DMS79 (cell line): ENCODE measurements at places on chromosomes 5 and 9.

DNA sequence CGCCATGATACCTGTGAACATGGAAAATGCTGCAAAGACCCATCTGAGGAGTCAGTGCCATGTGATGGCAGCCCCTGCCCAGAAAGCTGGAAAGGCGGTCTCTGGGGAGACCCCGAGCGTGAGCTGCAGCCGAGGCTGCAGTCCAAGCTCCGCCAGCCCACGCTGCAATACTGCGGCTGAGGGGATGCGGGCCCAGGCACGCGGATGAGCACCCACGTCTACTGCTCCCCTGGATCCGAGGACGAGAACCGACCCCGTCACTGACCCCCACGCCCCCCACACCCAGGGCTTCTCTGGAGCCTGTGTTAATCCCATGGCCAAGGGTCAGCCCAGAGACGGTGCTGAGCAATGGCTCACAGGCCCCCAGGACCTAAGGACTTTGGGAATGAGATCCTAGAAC lies 32.4 kb downstream of the SLC12A7 start:
- no peak for DNase-seq

- no peak for DNase-seq
Observed at GRCh38 chr9:13603921-13604320, 324.4 kb upstream of the MPDZ start.

DNA sequence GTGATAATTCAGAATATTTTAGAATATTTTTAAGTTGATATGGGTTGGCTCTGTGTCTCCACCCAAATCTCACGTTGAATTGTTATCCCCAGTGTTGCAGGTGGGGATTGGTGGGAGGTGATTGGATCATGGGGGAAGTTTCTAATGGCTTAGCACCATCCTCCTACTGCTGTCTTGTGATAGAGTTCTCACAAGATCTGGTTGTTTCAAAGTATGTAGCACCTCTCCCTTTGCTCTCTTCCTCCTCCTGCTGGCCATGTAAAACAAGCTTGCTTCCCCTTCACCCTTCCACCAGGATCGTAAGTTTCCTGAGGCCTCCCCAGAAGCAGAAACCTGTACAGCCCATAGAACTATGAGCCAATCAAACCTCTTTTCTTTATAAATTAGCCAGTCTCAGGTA lies 214.6 kb upstream of the C9orf72 start:
- no peak for DNase-seq

DNA sequence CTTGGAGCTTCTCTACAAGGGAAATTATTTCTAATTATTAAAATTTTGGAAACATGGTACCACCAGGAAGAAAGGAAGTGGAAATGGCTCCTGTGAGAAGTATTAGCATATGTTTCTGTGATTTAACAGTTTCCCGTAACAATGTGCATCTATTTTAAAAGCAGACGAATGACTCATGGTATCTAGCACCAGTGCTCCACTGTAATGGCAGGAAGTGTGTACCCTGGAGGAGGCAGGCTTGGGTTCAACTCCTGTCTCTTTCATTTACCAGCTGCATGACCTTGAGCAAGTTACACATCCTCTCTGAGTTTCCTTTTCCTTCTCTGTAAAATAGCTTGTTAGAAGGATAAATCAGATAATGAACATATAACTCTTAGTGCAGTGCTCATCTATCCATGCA lies 41.0 kb upstream of the ANGPTL2 start:
- DNase-seq: no peak

GRCh38 chr5:16809395-16810207 lies 126.5 kb downstream of the MYO10 start:
- DNase-seq: no peak

GRCh38 chr5:90135779-90136378 lies 273.7 kb downstream of the CETN3 start:
- DNase-seq: no peak

DNA sequence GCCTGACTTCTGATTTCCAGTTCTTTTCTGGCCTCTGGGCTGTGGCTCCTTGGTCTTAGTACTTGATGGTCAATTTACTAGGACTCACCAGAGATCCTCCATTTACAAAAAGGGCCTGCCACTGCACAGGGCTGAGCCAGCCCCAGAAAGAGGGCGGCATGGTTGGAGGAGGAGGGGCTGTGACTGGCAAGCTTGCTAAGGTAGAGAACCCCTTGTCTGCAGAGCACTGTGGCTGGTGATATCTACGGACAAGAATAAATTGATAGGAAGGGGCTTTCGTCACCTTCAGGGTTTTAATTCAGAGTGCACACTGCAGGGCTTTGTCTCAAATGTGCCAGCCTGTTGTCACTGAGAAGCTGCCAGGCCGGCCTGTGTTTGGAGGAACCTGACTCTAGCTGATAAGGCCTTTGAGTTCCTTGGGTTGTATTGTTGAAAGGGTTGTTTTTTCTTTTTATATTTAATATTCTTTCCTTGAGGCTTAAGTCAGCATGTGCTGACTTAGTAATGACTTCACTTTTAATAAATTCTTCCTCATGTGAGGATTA lies 15.1 kb downstream of the SLC22A5 start:
- DNase-seq: no peak

DNA sequence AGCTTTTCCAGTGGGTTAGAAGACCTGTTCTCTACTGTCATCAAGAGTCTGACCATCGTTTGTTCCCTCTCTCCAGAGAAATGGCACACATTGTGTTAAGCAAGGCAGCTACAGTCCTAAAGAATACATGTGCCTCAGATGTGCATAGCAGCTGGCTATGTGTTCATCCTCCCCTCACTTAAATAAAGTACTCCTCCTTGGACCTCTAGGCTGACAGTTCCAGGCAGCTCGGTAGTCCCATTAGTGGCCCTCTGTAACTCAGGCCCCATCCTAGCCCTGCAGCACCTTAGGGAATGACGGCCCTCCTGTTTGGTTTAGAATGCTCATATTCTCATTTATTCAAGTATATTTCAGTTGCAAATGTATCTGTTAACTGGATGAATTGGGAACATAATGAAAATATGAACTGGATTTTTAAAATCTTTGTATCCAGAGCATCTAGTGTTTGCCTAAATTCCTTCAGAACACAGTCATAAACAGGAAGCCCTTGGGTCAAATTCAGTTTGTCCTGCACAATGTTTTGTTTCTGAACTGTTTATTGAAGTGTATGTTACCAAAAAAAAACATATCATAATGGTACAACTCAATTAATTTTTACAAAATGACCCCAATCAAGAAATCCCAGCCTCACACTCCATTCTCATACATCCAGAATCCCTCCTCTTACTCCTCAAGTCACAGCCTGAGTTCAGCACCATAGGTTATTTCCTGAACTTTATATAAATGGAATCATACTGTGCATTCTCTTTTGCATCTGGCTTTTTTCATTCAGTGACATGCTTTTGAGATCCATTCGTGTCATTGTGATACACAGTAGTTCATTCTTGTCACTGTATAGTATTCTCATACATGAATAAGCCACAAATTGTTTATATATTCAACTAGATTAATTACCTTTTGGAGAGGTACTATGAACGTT lies 1.6 kb upstream of the ASPN start:
- DNase-seq: no peak

DNA sequence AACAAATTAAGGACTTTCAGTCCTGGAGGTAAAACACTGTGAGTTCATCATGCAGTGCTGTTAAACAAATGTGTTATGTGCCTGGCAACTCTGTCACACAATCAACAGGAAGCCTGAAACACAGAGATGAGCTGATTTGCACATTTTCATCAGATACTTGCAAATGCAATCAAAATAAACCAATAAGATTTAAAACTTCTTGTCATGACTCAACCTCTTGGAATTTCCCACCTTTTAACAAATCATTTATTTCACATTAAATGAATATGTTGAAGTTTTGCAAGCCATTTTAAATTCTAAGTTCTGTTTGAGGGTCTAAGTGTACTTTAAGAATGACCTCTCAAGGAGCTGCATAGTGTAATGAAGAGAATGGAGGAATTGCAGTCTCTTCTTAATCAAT lies 64.4 kb downstream of the ANXA1 start:
- no peak for DNase-seq

DNA sequence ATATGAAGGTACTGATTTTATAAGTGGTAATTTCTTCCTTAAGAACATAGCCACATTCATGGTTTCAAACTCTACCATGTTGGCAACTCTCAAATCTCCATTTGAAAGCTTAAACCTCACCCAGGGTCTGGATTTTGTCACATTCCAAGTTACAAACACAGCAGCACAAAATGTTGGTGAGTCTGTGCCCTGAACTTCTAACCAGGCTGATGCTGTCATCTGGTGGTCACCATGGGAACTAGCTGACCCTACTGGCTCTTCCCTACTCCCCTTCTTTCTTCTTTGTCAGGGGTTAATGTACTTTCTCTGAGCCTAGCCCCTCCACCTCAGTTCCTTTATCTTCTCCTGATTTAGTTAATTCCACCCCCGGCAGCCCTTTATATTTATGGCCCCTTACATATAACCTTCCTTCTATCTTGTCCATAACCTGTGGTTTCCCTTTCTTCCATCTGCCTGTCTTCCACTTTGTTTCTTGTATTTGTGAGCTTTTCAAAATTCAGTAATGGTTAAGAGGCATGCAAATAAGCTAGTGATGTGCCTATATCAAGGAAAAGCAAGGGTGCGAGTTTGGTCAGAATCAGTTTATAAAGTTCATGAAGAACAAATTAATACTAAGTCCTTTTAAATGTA lies 35.9 kb downstream of the TGFBR1 start:
- DNase-seq: no peak

GRCh38 chr9:126479515-126479914 lies 134.2 kb upstream of the LMX1B start:
- DNase-seq: no peak

DNA sequence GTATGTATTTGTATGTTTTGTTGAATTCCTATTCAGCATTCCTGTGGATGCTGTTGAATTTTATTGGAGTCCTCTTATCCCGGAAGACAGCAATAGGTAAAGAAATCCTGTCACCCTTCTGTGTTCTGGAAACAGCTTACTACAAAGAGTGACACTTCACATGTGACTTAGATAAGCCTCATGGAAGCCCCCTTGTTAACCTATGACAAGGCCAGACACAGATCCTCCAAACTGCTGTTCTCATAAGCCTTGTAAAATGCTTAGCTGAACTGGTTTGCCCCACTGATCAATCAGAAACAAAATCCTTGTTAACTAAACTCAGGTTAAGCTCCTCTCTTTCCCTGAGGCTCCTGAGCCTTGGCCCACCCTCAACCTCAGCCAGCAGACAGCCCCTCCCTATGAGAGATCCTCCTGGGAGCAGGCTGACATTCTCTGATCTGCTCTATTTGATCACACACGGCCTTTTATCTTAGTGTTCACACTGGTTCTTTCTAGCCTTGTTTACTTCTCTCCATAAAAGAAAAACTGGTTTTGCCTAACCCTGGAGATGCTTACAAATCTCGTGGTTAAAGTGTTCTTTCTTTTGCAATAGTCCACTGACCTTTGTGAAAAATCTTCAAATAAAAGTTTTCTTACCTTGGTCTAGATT lies 29.4 kb upstream of the ATP6V1G1 start:
- no peak for DNase-seq

DNA sequence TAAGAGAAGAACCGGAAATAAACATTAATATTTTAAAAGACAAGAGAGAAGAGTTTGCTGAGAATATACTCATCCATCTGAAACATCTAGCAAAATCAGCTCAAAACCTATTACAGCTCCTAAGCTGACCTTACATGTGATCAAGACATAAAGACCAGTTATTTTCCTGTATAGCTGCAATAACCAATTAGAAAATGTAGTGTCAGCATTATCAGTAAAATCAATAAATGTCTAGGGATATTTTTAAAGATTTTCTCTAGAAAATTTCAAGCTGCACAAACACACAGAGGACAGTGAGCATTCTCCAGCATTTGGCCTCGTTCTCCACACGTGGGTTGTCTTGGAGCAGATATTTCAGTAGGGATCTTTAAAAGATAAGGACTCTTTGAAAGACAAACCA lies 127.6 kb upstream of the CACNA1B start:
- no peak for DNase-seq

DNA sequence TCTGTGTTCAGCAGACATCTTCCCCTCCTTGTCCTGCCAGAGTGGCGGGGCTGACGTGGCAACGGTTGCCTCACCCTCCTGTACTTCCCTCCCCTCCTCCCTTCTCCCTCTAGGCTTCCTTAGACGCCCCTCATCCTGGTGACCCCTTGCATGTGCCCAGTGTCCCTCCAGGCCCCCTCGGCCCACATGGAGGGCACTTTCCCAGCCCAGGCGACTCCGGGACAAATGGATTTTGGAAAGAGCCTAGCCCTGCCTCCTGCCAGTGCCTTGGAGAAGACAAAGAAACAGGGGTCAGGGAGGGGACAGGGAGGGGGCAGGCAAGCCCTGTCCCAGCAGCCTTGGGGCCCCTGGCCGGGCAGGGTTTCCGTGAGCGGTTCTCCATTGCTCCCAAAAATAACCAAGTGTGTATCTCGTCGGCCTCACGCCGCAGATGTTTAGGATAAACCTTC lies 38.3 kb upstream of the NEURL1B start:
- no peak for DNase-seq

GRCh38 chr9:69279084-69279731 lies 45.8 kb upstream of the ENTREP1 start:
- DNase-seq: no peak

DNA sequence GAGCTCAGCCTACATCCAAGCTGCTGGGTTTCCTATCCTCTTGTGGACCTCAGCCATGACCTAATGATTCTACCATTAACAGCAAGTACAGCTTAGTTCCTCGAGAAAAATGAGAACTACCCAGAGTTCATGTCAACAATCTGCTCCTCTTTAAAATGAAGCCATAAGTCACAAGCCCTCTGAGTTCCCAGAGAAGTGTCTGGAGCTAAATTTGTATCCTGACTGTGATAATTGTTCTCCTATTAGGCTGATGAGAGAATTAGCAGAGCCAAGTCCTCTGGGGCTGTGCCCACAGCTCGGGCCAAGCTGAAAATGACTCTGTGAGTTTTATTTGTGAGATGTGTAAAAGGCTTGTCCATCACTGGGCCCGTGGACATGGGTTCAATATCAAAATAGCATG lies 145.1 kb upstream of the SMIM23 start:
- DNase-seq: no peak

DNA sequence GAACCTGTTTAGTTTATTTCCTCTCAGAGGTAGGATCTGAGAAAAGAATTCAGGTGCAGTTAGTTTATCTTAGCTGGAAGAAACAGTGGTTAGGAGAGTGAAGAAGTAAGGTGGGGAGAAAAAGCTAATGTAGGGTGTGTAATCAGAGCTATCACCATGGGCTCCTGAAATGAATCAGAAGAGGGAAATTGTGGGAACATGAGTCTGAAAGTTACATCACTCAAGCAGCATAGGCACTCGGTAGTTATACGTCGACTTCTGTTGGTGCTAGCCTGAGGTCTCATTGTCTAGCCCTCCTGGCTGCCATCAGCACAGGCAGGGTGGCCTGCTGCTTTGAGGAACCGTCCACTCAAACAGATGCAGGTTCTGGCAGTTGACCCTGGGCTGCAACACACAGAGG lies 56.7 kb upstream of the NPR3 start:
- no peak for DNase-seq

DNA sequence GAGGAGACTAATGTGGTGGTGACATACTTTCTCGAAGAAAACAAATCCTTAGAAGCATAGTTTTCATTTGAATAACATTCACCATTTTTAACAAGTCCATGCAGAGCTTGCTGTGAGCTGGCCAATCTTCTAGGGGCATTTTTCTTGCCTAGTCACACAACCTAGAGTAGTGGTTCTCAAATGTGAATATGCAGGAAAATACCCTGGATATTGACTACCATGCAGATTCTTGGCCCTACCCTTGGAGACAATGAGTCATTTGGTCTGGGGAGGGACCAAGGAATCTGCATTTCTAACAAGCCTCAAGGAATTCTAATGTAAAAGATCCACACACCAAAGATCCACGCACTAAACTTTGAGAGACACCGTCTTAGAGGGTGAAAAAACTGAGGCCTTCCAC lies 23.5 kb downstream of the GDNF start:
- DNase-seq: no peak
